Activated CD4-positive, alpha-beta T cell treated with anti-CD3 and anti-CD28 coated beads, Interleukin-2, amount 50 U/mL, for 4 hours (primary cell): ENCODE measurements at places on chromosomes 2 and 18.

DNA sequence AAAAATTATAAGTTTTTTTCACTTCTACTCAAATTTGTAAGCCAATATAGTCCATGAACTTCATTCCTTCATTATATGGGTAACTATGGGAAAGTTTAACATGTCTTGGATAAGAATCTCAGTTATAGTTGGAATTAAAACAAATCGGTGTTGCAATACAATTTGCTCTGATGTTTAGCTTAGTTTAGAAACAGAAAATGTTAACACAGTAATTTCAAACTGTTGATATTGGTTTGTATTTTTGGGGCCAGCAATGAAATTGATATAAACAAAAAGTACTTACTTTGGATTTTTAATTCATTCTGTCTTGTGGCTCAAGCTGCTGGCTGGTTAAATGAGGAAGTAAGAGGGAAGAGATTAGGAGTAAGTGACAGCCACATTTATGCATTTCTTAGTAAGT lies 368.5 kb upstream of the NT5C1B start:
- no peak for DNase-seq

GRCh38 chr2:205535001-205535400 lies 147.3 kb upstream of the NRP2 start:
- no peak for DNase-seq

- DNase-seq = no peak
Measured at GRCh38 chr2:221423210-221423804, 148.8 kb downstream of the EPHA4 start.

DNA sequence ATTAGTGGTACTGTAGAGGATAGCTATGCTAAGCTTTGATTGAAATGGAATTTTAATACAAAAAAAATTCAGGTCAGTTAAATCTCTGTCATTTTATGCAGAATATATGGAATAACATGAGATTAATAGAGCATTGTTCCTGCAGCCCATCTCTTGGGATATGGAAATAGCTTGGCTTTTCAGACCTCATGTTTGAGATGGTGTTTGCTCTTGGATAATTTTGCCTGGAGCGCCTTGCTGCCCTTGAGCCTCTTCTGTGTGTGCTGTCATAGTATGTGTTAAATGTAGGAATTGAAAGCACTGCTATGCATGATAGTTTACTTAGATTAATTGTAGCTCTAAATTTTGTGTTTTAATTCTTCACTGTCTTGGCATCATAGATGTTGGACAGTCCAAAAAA lies 27.7 kb downstream of the GALNT1 start:
- no peak for DNase-seq

DNA sequence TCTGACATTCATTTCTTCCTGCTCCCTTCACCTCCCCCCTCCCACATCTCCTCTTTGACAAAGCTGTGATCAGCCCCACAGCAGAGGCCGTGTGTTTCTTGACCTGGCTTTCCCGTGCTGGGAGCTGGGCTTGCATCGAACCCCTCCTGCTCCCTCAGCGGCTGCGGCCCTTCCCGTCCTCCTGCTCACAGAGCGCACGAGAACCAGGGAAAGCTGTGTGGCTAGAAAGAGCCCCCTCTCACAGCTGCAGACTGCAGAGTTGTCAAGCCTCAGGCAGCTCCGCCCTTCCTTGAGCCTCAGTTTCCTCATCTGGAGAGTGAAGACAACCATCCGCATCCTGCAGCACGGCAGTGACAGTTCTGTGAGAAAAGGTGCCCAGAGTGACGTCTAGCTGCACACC lies 65.7 kb upstream of the GLI2 start:
- DNase-seq = no peak

DNA sequence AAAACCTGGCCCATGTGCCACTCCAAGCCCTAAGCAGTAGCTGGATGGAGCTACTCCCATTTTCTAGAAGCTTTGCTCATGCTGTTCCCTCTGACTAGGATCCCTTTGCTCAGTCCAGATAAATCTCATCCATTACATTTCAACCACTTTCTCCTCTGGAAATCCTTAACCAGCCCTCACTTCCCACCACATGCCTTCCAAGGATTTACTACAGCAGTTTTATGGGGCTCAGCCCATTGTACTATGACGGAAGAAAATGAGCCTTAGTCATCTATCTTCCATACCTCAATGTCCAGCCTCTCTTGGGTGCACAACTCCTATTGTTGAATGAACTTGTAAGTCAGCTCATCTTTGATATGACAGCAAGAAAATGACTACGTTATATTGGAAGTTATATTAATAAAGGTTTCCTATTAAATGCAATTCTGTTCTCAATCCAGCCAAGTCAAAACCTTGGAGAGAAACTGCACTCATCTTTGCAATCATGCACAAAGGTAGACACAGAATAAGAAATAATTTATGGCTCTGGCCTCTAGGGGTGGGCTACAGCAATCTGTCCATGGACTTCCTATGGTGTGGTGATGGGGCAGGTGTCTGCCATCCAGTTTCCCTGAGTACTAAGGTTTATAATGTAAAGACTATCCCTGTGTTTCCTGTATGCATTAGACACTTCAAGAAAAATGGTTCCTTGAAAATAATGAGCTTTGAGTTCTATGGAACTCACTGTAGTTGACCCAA lies 3.4 kb downstream of the B4GALT6 start:
- DNase-seq = no peak

DNA sequence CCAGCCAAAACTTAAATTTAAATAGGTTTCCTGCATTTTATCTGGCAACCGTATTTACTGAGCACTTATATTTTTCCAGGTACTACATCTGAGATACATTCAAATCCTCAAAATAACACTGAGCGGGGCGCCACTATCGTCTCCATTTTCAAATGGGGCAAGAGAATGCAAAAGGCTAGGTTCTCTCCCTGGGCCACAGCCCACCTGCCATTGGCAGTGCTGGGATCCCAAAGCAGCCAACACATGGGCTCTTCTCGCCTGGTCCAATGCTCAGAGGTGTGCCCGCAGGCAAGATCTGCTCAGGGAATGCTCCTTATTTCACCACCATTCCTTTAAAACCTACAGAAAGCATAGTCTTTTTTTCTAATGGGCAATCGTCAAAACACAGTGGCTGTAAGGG lies 11.3 kb upstream of the ID2 start:
- no peak for DNase-seq

DNA sequence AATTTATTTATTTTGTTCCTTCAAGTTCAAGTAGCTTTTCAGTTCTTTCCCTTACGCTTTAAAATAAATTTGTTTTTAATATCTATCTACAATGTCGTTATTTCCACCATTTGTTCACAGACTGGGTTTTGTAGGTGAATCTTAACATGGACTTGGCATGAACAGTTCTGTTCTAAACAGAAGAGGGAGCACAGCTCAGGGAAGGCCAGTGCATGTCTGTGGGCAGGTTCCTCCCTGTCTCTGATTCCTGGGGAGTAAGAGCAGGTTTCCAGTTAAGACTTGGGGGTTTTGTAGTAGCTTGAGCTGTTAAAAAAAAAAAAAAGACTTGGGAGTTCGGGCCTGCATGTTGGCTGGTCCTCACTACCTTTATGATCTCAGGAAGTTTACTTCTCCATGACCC lies 11.1 kb downstream of the TTL start:
- no peak for DNase-seq

DNA sequence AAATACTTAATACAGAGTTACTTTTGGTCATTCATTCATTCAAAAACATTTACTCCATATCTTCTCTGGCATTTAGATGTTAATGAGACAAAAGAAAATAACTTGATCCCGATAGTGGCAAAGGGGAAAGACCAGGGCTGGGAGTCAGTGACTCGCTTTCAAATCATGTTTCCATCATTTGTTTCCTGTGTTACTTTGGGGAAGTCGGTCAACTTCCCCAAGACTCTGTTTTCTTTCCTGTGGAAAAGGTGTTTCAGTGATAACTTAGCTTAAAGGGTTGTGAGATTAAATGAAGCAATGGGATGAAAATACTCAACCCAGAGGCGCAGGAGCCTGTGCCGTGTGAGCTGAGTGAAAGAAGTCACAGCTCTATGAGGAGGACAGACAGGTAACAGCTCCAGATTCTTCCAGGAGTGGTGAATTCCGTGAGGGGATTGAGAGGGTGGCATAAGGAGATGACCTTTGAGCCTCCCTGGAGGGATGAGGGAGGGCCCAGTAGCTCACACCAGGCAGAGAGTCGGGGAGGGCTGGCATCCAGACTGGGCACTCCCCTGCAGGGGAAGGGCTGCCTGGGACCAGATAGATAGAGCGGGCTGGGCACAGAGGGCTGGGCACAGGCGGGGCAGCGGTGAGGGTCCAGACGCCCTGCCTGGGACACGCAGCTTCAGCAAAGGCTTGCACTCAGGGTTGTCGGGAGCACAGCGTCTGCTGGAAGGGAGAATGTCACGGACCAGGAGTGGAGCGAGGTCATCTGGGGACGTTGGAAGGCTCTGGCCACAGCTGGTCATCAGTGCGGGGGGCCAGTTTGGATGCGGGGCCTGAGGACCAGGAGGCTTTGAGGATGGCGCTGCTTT lies 70.1 kb downstream of the TSHZ1 start:
- no peak for DNase-seq

- no peak for DNase-seq
Measured at GRCh38 chr2:10973766-10974165, 62.0 kb downstream of the KCNF1 start.

- DNase-seq = no peak
Measured at GRCh38 chr18:79902075-79902474, 49.4 kb downstream of the SLC66A2 start.

GRCh38 chr18:22398464-22398863 lies 19.3 kb downstream of the CTAGE1 start:
- no peak for DNase-seq

DNA sequence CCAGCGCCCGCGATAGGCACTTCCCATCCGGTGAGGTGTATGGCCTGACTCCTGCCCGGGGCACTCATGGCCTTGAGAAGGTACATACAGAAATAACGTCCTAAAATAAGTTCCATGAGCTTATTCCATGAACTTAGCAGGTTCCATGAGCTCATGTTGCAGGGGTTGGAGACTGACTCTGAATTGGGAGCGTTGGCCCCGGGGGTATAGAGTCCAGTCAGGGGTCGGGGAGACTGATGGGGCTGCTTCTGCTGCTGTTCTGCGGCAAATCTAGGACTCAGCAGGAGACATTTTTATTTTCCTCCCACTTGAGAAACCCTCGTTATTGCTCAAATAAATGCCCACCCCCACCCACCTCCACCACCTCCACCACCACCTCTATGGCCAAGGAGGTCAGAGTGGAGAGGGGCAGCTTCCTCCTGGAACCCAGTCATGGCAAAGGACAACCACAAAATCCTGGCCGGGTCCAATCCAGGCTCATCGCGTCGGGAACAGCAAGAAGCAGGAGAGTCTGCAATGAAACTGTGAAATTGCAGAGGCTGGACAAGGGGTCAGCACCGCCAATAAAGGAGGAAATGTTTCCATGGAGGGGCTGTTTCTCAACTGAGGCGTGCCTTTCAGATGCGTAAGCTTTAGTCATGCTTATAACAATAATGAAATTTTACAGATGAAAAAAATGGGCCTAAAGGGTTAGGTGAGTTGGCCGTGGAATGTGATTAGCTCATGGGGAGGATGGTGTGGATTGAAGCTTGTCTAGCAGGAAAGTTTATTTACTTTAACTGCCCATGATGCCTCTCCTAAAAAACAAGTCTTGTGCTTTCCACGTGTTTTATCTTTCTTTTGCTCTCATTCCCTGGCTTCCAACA lies 136.6 kb upstream of the ALKAL2 start:
- DNase-seq = no peak

- DNase-seq = no peak
Measured at GRCh38 chr2:167832868-167833287, 414.5 kb downstream of the STK39 start.

- DNase-seq = no peak
Measured at GRCh38 chr2:35790292-35790691, 565.3 kb upstream of the CRIM1 start.

DNA sequence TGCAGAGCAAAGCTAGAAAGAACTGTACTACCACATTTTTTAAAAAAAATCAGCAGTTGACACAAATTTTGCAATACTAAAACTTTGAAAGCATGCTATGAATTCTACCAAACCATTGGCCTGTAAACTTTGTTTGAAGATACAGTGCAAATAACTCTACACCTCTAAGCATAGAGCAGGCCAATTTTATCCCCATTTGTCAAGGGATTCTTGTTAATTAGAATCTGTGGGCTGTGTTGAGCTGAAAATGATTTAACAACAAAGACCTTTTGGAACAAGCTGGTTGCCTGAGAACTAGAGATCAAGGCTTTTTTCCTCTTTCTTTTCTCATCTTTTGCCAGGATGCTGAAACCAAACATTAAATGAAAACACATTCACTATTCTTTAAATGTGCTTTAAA lies 886.0 kb upstream of the CDH2 start:
- no peak for DNase-seq

- DNase-seq = peak; percentile 31
Measured at GRCh38 chr2:10659898-10660568, 29.7 kb downstream of the NOL10 start.

DNA sequence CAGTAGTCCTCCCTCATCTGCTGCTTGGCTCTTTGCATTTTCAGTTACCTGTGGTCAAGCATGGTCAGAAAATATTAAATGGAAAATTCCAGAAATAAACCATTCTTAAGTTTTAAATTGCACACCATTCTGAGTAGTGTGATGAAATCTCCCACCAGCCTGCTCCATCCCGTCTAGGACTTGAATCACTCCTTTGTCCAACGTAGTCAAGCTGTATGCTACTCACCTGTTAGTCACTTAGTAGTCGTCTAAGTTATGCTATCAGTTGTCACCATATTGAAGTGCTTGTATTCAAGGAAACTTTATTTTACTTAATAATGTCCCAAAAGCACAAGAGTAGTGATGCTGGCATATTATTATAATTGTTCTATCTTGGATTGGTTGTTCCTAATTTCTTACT lies 172.5 kb downstream of the FIGN start:
- DNase-seq = no peak

GRCh38 chr2:37873229-37873628 lies 51.9 kb upstream of the RMDN2 start:
- DNase-seq = no peak

- DNase-seq = peak; percentile 46
Measured at GRCh38 chr18:77000527-77000926, 132.1 kb downstream of the MBP start.

- no peak for DNase-seq
Measured at GRCh38 chr18:59218018-59218417, 1.9 kb upstream of the GRP start.

GRCh38 chr2:136767030-136767429 lies 1.7 kb downstream of the THSD7B start:
- no peak for DNase-seq

- DNase-seq = peak; percentile 72
Measured at GRCh38 chr2:74147727-74148456, at the start of gene BOLA3. Gene BOLA3 (minus strand): TSS chr2:74147912. CDS start chr2:74147874, 38 bp downstream.

GRCh38 chr2:54100772-54101171 lies 14.6 kb upstream of the ACYP2 start:
- no peak for DNase-seq

DNA sequence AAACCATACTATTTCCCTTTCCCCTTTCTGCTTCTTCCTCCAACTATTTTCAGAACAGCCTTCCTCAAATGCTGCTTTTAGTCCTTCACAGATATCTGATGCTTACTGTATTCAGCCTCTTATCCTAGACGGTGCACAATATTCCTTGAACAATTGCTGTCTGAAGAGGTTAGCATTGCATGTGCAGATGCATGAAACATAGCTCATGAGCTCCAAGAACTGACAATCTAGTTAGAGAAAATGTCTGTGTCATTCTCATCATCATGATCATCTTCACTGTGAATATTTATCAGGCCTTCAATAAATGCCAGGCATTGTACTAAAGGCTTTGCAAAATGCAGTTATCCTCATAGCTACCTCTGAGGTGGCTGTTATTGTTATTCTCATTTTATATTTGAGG lies 190.7 kb downstream of the DNER start:
- no peak for DNase-seq
